ENCODE measurements at places on chromosomes 7 and 10.

DNA sequence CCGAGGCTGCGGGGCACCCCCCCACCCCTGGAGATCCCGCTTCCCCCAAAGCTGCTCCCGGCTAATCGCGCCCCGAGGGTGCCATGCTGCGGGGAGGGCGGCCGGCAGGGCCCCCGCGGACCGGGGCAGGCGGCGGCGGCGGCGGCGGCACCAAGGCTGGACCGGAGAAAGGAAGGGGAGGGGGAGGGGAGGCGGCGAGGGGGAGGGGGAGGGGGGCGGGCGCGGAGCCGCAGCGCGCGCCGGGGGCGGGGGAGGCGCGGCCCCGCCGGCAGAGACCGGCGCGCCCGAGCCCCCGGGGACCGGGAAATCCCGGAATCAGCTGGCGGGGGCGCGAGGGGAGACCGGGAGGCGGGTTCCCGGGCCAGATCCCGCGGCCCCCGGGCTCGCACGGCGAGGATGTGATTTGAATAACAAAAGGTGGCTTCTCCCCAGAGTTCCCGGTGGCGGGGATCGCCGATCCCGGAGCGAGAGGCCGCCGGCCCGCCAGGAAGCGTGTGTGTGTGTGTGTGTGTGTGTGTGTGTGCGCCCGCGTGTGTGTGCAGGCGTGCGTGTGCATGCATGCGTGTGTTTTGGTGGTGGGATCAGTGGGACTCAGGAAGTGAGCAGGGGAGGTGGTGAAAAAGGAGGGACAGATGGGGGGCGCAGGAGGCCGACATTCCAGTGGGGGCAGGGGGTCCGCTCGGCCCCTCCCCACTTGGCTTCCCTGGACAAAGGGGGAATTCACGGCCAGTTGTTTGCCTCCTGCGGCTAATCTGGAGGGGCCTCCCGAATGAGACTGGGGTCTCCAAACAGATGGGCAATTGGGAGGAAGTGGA is 99.5 kb downstream of the HIP1 start:
- DNase-seq, result no peak

DNA sequence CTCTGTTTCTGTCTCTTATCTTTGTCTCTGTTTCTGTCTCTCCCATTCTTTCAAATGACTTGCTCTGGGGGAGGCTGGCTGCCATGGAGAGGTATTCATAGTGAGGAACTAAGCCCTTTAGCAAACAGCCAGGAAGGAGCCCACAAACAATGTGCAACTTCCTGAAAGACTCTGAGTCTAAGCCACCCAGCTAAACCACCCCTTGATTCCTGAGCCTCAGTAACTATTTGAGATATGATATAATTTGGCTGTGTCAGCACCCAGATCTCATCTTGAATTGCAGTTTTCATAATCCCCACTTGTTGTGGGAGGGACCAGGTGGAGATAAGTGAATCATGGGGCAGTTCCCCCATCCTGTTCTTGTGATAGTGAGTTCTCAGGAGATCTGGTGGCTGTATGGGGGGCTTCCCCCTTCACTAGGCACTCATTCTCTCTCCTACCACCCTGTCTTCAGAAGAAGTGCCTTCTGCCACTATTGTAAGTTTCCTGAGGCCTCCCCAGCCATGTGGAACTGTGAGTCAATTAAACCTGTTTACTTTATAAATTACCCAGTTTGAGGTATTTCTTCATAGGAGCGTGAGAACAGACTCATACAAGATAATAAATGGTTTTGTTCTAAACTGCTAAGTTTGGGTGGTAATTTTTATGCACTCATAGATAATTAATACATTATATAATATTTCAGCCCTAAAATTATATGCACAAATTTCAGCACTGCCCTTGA is 121.2 kb upstream of the FOXP2 start:
- no peak for DNase-seq

GRCh38 chr10:86226781-86227201 is 139.8 kb downstream of the GRID1 start:
- DNase-seq, result no peak

- no peak for DNase-seq
These were observed 221.0 kb downstream of the EMX2 start for GRCh38 chr10:117763528-117763927.

DNA sequence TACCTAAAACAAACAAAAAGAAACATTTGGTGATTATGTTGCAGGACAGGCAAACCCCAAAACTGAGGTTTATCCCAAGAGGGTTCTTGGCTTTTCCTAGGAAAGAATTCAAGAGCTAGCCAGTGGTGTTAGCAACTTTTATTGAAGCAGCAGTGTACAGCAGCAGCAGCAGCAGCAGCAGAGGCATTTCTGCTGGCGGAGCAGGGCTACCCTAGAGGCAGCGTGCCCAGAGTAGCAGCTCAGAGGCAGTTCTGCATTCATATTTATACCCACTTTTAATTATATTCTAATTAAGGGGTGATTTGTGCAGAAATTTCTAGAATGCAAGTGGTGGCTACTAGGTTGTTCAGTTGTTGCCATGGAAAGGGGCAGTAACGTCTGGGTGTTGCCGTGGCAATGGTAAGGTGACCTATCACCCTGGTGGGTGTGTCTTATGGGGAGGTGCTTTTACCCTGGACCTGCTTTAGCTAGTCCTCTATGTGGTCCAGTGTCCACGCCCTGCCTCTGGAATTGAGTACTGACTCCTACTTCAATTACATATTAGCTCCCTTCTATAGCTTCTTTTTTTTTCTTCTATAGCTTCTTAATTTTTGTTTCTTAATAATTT is 53.9 kb downstream of the VCL start:
- DNase-seq, result no peak

DNA sequence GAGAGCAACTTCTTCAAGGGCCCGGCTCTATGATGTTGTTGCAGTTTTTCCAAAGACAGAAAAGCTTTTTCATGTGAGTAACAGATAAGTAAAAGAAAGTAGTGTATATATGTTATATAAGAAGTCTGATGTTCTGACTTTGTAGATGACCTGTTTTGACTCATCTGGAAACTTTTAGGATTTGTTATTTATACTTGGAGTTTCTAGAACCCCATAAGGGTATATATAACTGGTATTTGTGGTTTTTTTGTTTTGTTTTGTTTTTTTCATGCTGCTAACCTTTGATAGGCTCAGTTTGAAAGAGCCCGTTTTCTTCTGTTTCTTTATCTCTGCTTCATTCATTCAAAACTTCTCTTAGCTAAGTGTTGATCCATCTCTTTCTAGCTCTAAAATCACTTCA is 7.3 kb downstream of the RPP30 start:
- no peak for DNase-seq

Measured in stimulated activated CD8-positive, alpha-beta memory T cell treated with anti-CD3 and anti-CD28 coated beads, Interleukin-7, amount 100 ng/mL, for 48 hours (primary cell).